ENCODE measurements at places on chromosomes 2 and 18.

DNA sequence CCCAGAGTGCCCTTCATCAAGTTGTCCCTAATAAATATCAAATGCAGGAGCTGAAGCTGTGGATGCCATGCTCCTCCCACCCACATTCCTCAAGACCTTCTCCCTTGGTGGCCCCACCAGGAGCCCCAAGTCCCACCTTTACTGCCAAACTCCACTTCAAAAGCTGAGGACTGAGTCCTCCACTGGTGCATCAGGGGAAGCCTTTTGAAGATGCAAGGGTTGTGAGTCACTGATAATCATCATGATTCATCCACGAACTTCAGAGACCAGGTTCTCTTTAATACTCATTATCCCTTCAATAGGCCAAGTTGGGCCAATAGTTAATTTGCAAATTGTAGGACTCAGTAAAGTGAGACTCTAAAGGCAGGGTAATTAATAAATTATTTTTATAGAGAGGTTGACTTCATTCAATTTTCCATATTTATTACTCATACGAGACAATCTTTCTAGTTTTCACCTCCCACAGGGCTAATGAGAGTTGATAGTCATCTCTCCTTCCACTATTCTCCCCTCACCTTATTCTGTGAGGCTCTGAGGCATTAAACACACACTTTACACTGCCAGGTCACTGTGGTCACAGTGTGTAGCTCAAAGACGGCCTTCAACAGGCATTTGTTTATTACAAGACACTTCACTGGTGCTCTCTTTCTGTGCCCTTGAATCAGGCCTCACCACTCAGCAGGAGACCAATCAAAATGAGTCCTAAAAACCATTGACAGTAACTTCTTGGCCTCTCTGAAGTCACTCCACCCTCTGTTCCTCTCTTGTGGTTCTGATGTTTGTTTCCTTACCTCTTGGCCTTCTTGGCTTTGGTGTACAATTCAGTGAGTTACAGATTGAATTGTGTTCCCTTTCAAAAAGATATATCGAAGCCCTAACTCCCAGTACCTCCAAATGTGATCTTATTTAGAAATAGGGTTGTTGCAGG, 99.9 kb downstream of the TRIB2 start:
- peak; percentile 29 for DNase-seq

GRCh38 chr2:149028377-149028776, 10.1 kb upstream of the LYPD6B start:
- DNase-seq, result no peak

- DNase-seq, result no peak
Measured at GRCh38 chr18:9380101-9380500, 45.5 kb downstream of the TWSG1 start.

DNA sequence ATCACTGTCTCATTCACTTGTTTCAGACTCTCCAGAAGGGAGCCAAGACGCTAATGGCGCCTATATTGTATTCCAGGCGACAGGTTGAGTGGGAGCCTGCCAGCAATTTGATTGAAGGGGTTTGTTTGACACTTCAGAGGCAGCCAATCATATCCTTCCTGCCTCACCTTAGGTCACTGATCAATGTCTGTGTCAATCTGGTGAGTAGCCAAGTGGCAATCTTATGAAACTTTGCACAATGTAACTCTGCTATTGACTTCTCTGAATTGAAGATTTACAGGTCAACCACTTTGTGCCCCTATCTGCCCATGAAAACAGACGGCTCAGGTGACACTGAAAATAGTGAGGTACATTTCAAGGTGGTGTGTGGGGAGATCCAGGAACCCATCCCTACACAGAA, 32.7 kb upstream of the RPE start:
- no peak for DNase-seq

DNA sequence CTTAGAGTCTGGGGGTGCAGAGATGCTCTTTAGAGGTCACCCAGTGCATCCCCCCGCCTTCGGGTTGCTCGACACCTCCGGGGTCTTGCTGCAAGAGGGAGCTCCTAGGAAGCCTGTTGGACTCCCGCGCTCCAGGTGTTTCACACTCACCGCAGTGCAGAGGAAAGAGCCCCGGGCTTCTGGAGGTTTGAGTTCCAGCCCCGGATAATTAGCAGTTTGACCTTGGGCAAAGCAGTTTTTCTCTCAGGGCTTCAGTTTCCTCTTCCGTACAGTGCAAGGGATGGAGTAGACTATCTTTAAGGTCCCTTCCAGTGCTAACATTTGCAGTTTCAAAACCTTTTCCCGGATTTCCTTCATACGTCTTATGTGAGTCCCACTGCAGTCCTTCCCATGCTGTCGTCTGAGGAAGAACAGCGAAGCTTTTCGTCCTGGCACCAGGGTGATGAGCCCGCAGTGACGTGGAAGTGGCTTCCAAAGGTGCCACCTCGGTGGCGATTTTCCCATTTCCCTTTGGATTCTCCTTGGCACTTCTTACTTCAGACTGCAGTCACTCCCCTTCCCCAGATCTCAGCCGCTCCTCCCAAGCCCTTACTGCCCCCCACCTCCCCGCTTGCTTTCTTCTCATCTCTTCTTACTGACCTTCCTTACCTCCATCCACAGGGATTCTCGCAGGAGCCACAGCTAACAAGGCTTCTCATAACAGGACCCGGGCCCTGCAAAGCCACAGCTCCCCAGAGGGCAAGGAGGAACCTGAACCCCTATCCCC, 585 bp downstream of the PNKD start:
- DNase-seq, result no peak

GRCh38 chr2:166013878-166014277, 60.3 kb upstream of the TTC21B start:
- DNase-seq, result no peak

- peak; percentile 48 for DNase-seq
Measured at GRCh38 chr18:74963820-74964446, 245.0 kb downstream of the PTGR3 start.

- no peak for DNase-seq
Measured at GRCh38 chr2:78701546-78701945, 324.0 kb upstream of the REG3G start.

DNA sequence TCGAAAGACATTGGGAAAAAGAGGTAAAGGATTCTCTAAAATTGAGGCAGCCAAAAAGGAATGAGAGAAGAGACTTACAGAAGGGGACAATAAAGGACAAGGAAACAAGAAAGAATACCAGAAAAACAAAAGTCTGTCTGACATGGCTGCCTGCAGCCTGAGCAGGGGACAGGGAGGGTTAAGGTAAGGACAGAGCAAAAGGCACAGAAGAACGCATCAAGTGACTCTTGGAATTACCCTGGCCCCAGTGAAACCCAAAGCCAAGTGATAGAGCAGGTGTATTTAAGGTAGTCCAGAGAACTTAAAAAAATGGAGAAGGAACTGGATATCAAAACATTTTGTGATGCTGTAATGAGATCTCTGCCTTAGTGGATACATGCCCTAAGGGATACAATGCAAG, 47.1 kb upstream of the XIRP2 start:
- no peak for DNase-seq

DNA sequence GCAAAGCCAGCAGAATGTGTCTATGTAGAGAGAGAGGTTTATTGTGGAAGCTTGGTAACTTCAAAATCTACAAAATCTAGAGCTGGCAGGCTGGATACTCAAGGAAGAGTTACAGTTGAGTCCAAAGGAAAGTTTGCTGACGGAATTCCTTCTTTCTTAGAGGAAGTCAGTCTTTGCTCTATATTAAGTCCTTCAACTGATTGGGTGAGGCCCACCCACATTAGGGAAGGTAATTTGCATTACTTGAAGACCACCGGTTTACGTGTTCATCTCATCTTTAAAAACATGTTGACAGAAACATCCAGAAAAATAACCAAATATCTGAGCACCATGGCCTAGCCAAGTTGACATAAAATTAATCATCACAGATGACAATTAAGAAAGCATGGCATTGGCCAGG, 101.5 kb downstream of the TEX51 start:
- DNase-seq, result no peak

GRCh38 chr2:28341208-28341891, 51.3 kb upstream of the FOSL2 start:
- DNase-seq, result no peak

GRCh38 chr18:76721207-76721996, 101.0 kb upstream of the ZNF236 start:
- DNase-seq, result no peak

Measured in stromal cell of bone marrow (primary cell).